ENCODE measurements at places on chromosomes 7 and 10. TPM values are rescaled to one million over a fixed set of nuclear protein-coding genes. Genes with fewer than 3 reads are reported as not detected.

Gene C7orf33
- not detected for total RNA-seq

Gene ASIC3
- 4.3 TPM for total RNA-seq

Gene SPDYE16
- not detected for total RNA-seq

Gene OPN1SW
- not detected for total RNA-seq

Gene LRRD1
- not detected for total RNA-seq

Gene TEX47
- not detected for total RNA-seq

Gene DPP6
- not detected for total RNA-seq

Gene KCNIP2
- total RNA-seq, result 1.1 TPM

Gene DYDC1
- total RNA-seq, result not detected

Gene LDB3
- not detected for total RNA-seq

Gene ORAI2
- 43.0 TPM for total RNA-seq

Gene TMEM130
- total RNA-seq, result 0.26 TPM

Gene LIPM
- not detected for total RNA-seq

Gene MSMB
- not detected for total RNA-seq

Gene CH25H
- total RNA-seq, result not detected

Gene BUD23
- 126 TPM for total RNA-seq

Gene MSS51
- 0.71 TPM for total RNA-seq

Gene SFRP5
- 2.4 TPM for total RNA-seq

Gene RTKN2
- total RNA-seq, result 0.88 TPM

Gene OPN4
- not detected for total RNA-seq

Gene DHTKD1
- total RNA-seq, result 6.6 TPM

Gene ECHDC3
- total RNA-seq, result 7.9 TPM

Gene DNAJC12
- 79.5 TPM for total RNA-seq

Gene ADARB2
- not detected for total RNA-seq

Gene HTR7
- 0.10 TPM for total RNA-seq

Gene TYW1B
- total RNA-seq, result 2.8 TPM

Gene PVRIG
- not detected for total RNA-seq

Gene SYCE1
- total RNA-seq, result not detected

Gene PDLIM1
- total RNA-seq, result 163 TPM

Gene CYP17A1
- 0.05 TPM for total RNA-seq

Gene GPR85
- total RNA-seq, result not detected

Gene NEUROD6
- total RNA-seq, result not detected

Gene ADAMTS14
- total RNA-seq, result 0.09 TPM

Gene FRMPD2
- total RNA-seq, result not detected

Gene GJD4
- 0.06 TPM for total RNA-seq

Gene HOXA5
- total RNA-seq, result 3.9 TPM

Gene PLPP4
- total RNA-seq, result not detected

Gene PTF1A
- total RNA-seq, result not detected

Gene OLAH
- 0.20 TPM for total RNA-seq

Gene SPDYE5
- not detected for total RNA-seq

Gene CPA2
- total RNA-seq, result 0.09 TPM

Gene HERPUD2
- 19.3 TPM for total RNA-seq

Measured in A549 treated with CORT108297 at 1 μM for 4 hours (cell line).